ENCODE measurements at places on chromosomes 6 and 20.

DNA sequence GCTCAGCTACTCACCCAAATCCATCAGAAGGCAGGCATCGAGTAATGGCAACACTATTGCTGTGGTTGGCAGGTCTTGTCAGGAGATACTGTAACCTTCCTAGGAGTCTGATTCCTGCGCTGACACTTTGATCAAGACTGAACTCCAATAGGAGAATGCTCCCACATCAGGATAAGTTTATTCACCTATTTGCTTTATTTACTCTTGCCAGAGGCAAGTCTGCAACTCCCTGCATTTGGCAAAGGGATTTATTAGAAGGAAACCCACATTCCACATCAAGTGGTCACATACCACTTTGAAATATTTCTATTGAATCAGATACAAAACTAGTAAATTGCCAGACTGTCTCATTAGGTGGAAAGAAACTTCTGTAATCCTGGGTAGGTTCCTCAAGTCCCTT is 43.5 kb downstream of the ZFAND3 start:
- peak; percentile 48 for DNase-seq

DNA sequence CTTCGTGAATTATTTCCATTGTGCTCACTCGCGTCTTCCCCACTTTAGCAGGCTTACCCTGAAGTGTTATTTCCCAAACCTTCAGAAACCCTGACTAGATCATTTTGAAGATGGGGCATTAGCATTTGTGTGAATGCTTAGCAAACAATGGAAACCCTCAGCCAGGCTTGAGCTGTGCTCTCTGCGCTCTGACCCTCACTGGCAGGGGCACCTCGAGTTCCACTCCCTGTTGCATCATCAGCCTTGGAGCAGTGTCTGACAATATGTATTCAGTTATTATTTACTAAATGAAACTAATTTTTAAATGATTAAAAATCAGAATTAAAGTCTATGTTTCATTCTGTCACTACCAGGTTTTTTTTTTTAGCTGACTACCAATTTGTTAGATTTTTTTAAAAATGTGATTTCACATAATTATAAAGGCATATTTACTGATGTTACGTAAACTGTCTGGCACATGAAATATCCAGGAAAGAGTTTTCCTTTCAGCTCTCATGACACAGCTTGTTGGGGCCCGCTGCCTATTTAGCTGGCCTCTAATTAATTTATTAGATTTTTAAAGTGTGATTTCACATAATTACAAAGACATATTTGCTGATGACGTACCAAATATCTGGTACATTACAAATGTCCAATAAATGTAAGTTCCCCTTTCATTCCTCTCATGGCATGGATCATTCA is 155.2 kb downstream of the PACRG start:
- DNase-seq = no peak

DNA sequence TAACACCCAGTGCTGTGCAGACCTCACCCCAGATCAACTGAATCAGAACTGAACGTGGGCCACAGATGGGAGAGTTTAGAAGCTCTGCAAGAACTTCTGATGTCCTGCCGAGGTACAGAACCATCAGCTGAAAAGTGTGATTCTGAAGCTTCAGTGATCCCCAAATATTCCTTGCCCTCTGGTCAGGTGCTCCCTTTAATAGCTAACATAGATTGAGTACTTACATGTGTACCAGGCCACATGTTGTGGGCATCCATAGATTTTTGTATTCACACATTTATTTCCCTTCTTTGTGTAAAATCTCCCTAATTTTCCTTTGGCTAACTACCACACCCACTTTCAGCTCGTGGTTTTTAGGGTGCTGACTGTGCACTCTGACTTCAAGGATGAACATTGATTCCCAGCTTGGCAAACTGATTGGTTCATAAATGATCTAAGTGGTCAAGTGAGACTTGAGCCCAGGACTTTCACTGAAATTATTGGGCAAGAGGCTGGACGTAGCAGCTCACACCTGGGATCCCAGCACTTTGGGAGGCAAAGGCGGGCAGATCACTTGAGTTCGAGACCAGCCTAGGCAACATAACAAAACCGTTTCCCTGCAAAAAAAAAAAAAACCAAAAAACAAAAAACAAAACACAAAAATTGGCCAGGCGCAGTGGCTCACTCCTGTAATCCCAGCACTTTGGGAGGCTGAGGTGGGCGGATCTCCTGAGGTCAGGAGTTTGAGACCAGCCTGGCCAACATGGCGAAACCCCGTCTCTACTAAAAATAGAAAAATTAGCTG is 162.2 kb downstream of the BCAS1 start:
- no peak for DNase-seq

GRCh38 chr6:69917834-69918233 is 51.5 kb downstream of the COL19A1 start:
- peak; percentile 67 for DNase-seq

DNA sequence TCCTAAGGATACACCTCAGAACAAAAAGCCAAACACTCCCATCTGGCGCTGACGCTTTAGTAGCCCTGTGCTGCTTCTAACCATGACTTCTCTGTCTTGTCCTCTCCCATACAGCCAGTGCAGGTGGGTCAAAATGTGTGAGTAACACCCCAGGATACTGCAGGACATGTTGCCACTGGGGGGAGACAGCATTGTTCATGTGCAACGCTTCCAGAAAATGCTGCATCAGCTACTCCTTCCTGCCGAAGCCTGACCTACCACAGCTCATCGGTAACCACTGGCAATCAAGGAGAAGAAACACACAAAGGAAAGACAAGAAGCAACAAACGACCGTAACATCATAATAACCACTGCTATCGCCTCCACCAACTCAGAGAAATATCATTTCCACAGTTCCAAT is 1.4 kb downstream of the DEFB132 start:
- peak; percentile 41 for DNase-seq

DNA sequence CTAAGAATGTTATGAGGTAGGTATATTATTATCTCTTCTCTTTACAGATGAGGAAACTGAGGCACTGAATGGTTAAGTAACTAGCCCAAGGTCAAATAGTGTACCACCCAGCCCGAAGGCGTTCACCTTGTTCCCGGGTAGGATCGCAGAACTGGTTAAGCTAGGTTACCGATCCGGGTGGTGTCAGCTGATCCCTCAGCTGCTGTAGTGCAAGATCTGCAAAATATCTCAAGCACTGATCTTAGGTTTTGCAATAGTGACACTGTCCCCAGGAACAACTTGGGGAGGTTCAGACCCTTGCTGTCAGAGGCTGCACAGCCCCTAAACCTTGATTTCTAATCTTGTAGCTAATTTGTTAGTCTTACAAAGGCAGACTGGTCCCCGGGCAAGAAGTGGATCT is 28.1 kb downstream of the SLC52A3 start:
- no peak for DNase-seq

GRCh38 chr20:17617868-17618672 is 48.2 kb downstream of the DSTN start:
- DNase-seq = no peak

DNA sequence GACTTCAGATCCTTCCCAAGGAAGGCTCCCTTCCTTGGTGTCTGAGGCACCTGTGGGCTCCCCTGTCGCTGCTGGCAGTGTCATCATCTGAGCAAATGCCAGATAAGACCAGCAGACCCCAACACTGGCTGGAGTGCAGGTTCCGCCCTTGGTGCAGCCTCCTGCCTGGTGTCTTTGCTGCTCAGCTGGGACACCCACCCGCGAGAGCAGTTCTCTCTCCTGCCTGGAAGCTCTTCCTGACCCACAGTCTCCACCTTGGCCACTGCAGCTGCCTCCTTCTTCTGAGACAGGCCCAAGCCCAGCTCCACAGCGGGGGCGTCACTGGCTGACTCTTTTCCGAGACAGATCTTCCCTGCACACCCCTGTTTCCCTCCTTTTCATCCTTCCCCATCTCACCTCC is 395.7 kb upstream of the MAP3K7 start:
- DNase-seq = no peak

DNA sequence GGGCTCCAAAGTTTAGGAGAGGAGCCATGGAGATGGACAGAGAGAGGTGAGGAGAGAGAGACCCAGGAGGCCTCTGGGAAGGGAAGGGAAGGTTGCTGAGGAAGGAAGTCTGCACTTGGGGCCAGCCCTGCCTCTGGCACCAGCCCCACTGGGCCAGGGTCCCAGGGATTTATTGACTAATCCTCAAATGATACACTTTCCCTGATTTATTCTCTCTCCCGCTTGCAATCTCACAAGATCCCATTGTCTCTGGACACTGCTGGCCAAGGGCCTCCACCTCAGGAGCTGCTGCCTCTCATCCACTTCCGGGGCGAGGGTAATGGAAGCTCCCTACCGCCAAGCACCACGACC is 43.6 kb upstream of the FOXP4 start:
- DNase-seq = no peak

- no peak for DNase-seq
Observed at GRCh38 chr6:44309092-44309491, 4.1 kb downstream of the AARS2 start.

DNA sequence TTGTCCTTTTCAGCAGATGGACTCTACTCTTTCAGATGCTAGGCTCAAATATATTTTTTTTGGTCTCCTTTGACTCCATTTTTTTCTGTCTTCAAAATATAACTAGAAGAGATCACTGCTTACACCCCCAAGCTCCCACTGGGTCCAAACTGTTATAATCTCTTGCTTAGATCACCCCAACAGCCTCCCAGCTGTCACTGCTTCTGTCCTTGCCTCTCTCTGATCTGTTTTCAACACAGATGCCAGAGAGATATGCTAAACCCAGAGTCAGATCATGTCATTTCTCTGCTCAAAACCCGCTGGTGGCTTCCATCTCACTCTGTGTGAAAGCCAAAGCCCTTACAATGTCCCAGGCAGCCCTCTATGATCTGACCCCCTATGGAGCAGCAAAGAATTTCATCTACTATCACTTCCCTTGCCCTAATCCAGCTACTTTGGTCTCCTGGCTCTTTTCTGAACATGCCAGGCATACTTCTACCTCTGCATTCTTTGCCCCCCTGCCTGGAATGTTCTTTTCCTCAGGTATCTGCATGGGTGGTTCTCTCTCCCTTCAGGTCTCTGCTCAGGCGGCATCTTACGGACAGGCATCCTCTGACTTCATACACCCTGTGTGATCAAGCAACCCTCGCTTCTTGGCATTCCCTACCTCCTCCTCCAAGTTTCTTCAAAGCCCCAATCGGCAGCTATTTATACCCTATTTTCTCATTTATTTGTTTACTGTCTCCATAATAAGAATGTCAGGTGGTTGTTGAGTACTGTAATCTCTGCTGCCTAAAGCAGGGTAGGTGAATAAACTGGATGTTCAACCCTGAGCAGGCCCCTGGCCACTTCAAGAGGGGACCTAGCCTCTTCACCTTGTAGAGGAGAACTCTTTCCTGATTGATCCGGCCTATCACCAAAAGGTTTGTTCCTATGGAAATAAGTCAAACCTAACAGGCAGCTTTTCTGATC is 43.6 kb upstream of the SLC4A11 start:
- no peak for DNase-seq

DNA sequence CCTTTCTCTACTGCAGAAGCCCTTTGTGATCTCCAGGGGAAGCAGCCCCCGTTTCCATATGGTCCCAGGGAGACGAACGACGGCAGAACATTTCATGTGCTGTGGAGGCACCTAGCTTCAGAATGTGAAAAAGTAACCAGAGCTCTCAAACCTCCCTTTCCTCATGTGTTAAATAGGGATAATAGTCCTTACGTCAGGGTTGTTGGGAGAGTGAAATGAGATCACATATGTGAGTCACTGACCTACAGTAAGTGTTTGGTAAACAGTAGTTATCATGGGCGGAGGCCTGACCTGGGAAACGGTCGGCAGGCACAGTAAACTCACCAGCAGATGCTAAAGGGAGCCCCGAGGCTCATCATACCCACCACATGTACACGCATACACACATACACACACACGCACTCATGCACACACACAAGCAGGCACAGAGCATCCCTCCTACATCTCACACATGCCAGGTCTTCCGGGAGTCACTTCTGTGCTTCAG is 89.7 kb downstream of the LY86 start:
- DNase-seq = no peak

GRCh38 chr20:20063941-20064702 is 11.8 kb downstream of the CFAP61 start:
- DNase-seq = peak; percentile 3

- DNase-seq = peak; percentile 50
Observed at GRCh38 chr6:158206740-158207421, 38.7 kb downstream of the GTF2H5 start.

DNA sequence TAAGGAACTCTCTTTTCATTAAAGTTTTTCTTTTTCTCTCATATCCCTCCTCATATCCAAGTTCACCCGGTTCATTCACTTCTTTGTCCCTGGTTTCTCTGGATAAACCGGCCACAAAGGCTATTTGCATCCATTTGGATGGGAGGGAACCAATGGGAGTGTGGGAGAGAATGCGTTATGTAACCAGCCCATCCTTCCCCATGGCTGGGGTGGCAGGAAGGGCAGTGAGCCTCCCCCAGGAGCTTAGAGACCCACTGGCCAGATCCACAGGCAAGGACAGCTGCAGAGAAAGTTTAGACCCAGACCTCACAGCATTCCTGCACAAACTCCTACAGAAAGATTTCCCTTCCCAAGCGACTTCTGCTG is 10.7 kb downstream of the CASS4 start:
- DNase-seq = no peak

DNA sequence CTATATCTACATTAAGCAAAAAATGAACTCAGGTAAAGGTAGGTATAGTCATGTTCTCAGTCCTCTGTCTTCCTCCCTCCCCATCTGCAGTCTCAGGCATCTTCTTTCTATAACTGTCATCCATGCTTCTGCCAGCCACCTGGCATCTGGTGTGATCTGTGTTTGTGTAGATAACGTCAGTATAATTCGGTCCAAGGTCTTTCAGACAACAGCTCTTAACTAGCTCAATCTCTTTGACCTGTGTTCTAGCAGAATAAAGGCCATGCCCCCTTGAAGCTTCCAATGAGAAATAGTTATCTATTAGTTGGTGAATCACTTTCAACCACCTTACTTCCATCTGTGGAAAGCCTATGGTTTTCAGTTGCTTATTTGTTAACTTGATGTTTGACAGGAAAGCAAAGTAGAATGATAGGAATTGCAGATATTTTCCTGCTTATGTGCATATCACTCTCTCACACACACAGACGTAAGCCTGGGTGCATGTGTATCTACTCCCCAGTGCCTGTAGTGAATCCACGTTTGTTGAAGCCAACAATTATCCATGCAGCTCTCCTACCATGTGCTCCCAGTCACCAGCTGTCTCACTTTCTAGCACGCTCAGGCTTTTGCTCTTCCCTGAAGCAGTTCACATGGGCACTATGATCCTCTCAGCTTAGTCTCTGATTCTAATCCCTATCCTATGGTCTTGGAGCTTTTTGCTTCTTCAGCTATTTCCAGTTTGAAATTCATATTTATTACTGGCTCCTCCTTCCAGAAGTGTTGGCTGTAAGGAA is 433.7 kb upstream of the MANEA start:
- no peak for DNase-seq

- DNase-seq = peak; percentile 36
Observed at GRCh38 chr6:75460681-75461080, 32.9 kb downstream of the FILIP1 start.

- no peak for DNase-seq
Observed at GRCh38 chr6:83511266-83511665, 1.1 kb upstream of the PRSS35 start.

GRCh38 chr6:116615937-116616736 is at the start of gene RSPH4A:
RSPH4A (plus strand) TSS chr6:116616479; CDS start chr6:116616624, 145 bp downstream.
- DNase-seq = peak; percentile 99

- DNase-seq = no peak
Observed at GRCh38 chr20:62782149-62782892, 14.0 kb upstream of the MRGBP start.

GRCh38 chr6:137625808-137626207 is 131.6 kb upstream of the OLIG3 start:
- DNase-seq = no peak

- peak; percentile 55 for DNase-seq
Observed at GRCh38 chr6:141874930-141875602, 257.7 kb upstream of the GJE1 start.

GRCh38 chr6:159594106-159594749 is 98.8 kb downstream of the SOD2 start:
- DNase-seq = peak; percentile 30
